ENCODE measurements at places on chromosomes 3 and 15. TPM values are rescaled to one million over a fixed set of nuclear protein-coding genes. Genes with fewer than 3 reads are reported as not detected.

GRCh38 chr15:95300958-95301357, 1029.5 kb upstream of the NR2F2 start:
- DNase-seq: no peak

DNA sequence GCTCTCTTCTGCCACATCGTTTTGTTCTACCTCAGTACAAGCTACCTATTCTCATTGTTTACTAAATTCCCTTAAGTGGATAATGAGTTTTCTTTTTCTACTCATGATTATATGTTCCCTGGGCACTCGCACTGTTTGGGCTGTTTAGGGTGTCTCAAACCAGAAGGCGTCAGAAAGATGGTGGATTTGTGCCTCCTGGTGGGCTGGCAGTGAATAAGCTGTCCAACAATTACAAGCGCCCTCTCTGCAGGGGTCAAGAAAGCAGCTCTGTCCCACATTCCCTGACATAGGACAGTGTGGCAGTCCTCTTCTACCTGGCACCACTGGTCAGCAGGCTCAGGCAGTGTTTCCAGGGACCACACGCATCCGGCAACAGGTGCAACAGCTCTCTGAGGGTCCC, 173.4 kb upstream of the PPP2R3A start:
- peak; percentile 42 for DNase-seq

DNA sequence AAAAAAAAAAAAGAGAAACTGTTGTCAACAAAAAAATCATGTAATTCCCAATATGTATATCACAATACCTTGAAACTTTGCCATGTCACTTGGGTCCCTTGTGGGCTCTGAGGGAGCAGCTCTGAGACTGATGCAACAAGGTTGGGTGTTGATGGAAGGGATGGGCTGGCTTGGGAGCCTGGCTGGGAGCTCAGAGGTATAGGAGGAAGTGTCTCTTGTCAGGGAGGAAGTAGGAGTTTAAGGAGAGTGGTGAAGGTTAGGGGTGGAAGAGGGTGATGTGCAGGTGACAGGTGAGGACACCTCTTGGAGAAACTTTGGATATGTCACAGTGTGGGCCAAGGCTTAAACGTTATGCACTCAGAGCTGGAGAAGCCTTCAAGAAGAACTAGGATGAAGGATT, 2.0 kb upstream of the TM6SF1 start:
- no peak for DNase-seq

- no peak for DNase-seq
Observed at GRCh38 chr15:93614386-93615104, 525.5 kb upstream of the RGMA start.

The SRGAP3 gene
- total RNA-seq: 3.4 TPM

The PLSCR5 gene
- not detected for total RNA-seq

The RARRES1 gene
- total RNA-seq: 0.81 TPM

All from H9 (cell line).